Thyroid gland (tissue), 4 donors: ENCODE measurements at places on chromosomes 11 and 22. TPM values are rescaled to one million over a fixed set of nuclear protein-coding genes. Genes with fewer than 3 reads are reported as not detected.

The SSH3 gene
- 55.5 TPM for total RNA-seq

The BARX2 gene
- 0.49 TPM for total RNA-seq

The ANKK1 gene
- total RNA-seq = 0.27 TPM

The OMP gene
- not detected for total RNA-seq

The PAMR1 gene
- 3.6 TPM for total RNA-seq

- no peaks in the 10 kb centered on the region for H3K36me3 ChIP-seq
- no peaks in the 10 kb centered on the region for H3K27me3 ChIP-seq
- no peak overlapping the region for H3K27ac ChIP-seq
- DNase-seq = no peak
- no peak overlapping the region for H3K4me3 ChIP-seq
These were observed 22.9 kb downstream of the TRIM22 start for GRCh38 chr11:5712507-5712906.

GRCh38 chr22:42918500-42918899, 61.4 kb upstream of the ARFGAP3 start:
- H3K27ac ChIP-seq = no peak overlapping the region
- no peaks in the 10 kb centered on the region for H3K36me3 ChIP-seq
- H3K4me3 ChIP-seq = no peak overlapping the region
- no peaks in the 10 kb centered on the region for H3K27me3 ChIP-seq
- DNase-seq = no peak
- H3K4me1 ChIP-seq = peaks cover 13% of the 10 kb centered on the region

DNA sequence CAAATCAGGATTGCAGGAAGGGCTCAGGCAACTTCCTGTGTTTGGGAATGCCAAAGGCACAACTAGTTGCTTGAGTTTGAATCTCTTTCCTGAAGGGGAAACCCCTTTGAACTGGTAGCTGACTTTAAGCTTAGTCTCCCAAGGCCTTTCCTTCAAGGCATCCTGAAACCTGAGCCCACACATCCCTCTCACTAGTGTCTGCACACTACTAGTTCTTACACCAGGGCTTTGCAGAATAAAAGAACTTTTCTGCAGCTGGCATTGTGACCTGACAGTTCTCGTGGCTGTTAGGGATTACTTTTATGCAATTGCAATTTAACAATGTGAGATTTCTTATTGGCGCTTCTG, 95.4 kb downstream of the EXT2 start:
- H3K36me3 ChIP-seq = no peaks in the 10 kb centered on the region
- H3K27ac ChIP-seq = no peak overlapping the region
- no peak overlapping the region for H3K4me3 ChIP-seq
- no peak for DNase-seq
- H3K27me3 ChIP-seq = no peaks in the 10 kb centered on the region
- no peaks in the 10 kb centered on the region for H3K4me1 ChIP-seq

GRCh38 chr11:96272529-96273222, 70.3 kb downstream of the MAML2 start:
- H3K4me3 ChIP-seq = no peak overlapping the region
- H3K36me3 ChIP-seq = no peaks in the 10 kb centered on the region
- peak; percentile 78 for DNase-seq

- peaks cover 27% of the 10 kb centered on the region for H3K4me1 ChIP-seq
- no peak overlapping the region for H3K4me3 ChIP-seq
- no peak for DNase-seq
- no peak overlapping the region for H3K27ac ChIP-seq
These were observed 1.6 kb upstream of the CSTF3 start for GRCh38 chr11:33162831-33163230.

- no peak for DNase-seq
- no peaks in the 10 kb centered on the region for H3K36me3 ChIP-seq
- H3K27me3 ChIP-seq = peaks cover 7% of the 10 kb centered on the region
- H3K27ac ChIP-seq = no peak overlapping the region
These were observed 121.7 kb downstream of the OSBP2 start for GRCh38 chr22:30816413-30816812.

GRCh38 chr11:44651535-44652155, 75.1 kb upstream of the TSPAN18 start:
- no peaks in the 10 kb centered on the region for H3K36me3 ChIP-seq
- no peak overlapping the region for H3K4me3 ChIP-seq
- no peak for DNase-seq
- H3K27me3 ChIP-seq = no peaks in the 10 kb centered on the region
- H3K27ac ChIP-seq = no peak overlapping the region
- no peaks in the 10 kb centered on the region for H3K4me1 ChIP-seq

DNA sequence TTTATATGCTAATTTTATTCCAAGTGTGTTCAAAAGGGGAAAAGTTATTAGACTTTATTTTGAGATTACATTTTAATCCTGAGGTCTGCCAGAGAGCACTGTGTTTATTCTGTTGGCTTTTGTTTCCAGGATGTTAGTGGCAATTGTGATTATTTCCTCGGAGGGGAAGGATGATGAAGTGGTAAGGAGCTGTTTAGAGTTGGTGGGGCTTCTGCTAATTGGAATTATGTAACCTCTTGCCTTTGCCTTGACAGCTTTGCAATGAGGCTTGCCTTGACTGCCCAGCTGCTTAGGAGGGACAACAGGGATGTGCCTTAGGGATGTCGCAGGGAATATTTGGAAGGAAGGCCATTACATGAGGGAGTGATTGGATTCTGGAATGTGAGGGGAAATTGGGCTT, 89.7 kb upstream of the E2F8 start:
- H3K27me3 ChIP-seq = no peaks in the 10 kb centered on the region
- no peak for DNase-seq

- H3K4me1 ChIP-seq = peaks cover 5% of the 10 kb centered on the region
- DNase-seq = no peak
- no peaks in the 10 kb centered on the region for H3K27me3 ChIP-seq
- H3K4me3 ChIP-seq = no peak overlapping the region
These were observed 12.6 kb downstream of the SERPIND1 start for GRCh38 chr22:20786536-20786979.

DNA sequence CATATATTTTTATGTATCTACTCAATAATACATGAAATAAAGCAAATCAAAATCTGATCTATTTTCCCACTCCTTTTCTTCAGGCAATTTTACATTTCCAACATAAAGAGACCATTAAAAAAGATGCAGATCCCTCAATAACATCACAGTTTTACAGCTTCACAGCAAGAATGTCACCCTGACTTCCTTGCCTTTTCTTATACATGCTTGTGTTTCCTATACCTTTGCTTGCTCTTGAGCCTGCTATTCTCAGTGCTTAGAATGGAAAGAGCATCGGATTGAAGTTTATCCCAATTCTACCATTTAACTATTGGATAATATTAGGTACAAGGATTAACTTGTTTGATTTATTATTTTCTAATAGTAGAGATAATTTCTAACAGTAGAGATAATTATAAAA, 176.7 kb downstream of the CNTN5 start:
- no peaks in the 10 kb centered on the region for H3K27me3 ChIP-seq
- no peak overlapping the region for H3K4me3 ChIP-seq
- H3K36me3 ChIP-seq = no peaks in the 10 kb centered on the region
- H3K4me1 ChIP-seq = no peaks in the 10 kb centered on the region
- no peak for DNase-seq
- H3K27ac ChIP-seq = no peak overlapping the region

GRCh38 chr11:76208438-76209374, 2.4 kb upstream of the WNT11 start:
- peaks cover 46% of the 10 kb centered on the region for H3K4me1 ChIP-seq
- DNase-seq = peak; percentile 64
- no peak overlapping the region for H3K27ac ChIP-seq
- H3K4me3 ChIP-seq = peak overlapping the region; percentile 46
- no peaks in the 10 kb centered on the region for H3K27me3 ChIP-seq

- no peak overlapping the region for H3K4me3 ChIP-seq
- no peaks in the 10 kb centered on the region for H3K27me3 ChIP-seq
- H3K4me1 ChIP-seq = peaks cover 49% of the 10 kb centered on the region
These were observed 66.3 kb downstream of the PAK1 start for GRCh38 chr11:77407613-77408012.
